ENCODE measurements at places on chromosomes 11 and 22.

- no peak for DNase-seq
These were observed 16.2 kb downstream of the CSRP3 start for GRCh38 chr11:19185516-19186052.

GRCh38 chr22:44047891-44048301, 23.8 kb downstream of the PARVB start:
- DNase-seq = no peak

GRCh38 chr11:6655790-6656583, at the start of gene DCHS1:
Gene DCHS1, minus strand, starts transcription at chr11:6655809. Its CDS starts 14,196 bp downstream, at chr11:6641613.
- no peak for DNase-seq

- no peak for DNase-seq
These were observed 79.6 kb upstream of the OR5AK2 start for GRCh38 chr11:56909080-56909479.

- no peak for DNase-seq
These were observed 28.6 kb downstream of the PARVG start for GRCh38 chr22:44209343-44209742.

All from activated T-helper 1 cell treated with anti-CD3 and anti-CD28 coated beads, Interleukin-2, amount 50 U/mL, for 16 hours (primary cell).